ENCODE measurements at places on chromosomes 6 and 20.

GRCh38 chr6:11292091-11292490 is 59.6 kb upstream of the NEDD9 start:
- no peak for DNase-seq

DNA sequence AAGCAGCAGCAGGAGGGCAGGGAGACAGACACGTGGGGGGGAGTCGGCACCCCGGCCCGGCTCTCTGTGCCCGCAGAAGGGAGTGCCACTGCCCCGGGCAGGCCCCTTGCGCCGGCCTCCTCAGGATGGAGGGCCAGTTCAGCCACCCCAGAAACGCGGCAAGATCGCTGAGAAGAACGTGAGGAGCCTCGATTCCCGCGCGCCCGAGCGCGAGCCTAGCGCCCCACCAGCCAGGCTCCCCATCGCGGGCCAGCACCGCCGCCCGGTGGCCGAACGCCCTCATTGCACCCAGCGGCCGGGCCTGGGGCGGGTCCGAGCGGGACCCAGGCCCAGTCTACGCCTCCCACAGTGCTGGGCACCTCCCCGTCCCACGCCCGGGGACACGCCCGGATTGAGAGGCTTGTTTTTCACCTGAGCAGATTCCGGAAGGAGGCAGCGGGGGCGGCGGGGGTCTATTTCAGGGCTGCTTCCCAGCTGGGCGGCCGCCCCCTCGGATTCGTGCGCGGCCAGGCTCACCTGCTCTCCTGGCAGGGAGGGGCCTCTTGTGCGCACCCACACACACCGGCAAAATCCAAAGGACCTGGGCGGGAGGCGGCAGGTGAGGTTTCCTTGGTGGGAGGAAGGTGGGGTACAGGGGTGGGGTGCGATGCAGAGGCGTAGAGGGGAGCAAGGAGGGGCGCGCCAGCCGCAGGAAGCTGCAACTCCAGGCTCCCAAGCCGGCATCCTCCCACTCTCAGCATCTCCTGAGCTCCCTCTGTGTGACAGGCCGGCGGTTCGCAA is 9.0 kb upstream of the GRM4 start:
- DNase-seq = no peak

GRCh38 chr20:5674176-5674660 is 76.0 kb upstream of the SHLD1 start:
- no peak for DNase-seq

GRCh38 chr6:3656076-3656475 is 95.4 kb downstream of the PXDC1 start:
- DNase-seq = no peak

DNA sequence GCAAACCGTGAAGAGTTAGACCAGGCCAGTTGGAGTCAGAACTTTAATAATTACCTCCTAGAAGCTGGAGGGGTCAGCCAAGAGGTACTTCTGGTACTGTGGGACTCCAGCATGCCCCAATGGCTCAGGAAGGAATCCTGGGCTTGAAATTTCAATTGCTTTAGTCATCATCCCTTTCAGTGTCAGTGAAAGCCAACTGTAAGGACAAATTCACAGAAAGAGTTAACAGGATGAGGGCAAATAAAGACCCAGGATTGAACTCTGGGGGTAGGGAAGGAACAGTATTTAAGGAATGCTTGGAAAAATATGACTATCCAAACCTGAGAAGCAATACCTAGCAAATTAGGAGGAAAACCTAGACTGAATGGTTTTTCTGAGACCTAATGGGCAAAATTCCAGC is 735.1 kb upstream of the MARCKS start:
- DNase-seq = no peak

DNA sequence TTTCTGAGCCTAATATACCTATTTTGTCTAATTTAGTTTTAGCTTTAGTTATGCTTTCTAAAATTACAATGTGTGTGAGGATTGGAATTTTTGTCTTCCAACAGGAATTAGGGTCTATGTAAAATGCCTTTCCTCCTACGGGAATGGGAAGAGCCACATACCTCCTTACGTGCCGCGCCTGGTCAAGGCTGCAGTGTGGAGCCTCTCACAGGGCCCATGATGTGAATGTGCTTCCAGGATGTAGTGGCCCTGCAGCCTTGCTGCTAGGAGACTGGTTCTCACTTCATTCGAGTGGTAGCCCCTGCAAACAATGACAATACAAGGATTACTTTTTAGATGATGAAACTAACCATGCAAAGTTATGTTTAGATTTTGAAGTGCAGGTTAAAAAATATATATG is 110.2 kb downstream of the SOBP start:
- DNase-seq = no peak

DNA sequence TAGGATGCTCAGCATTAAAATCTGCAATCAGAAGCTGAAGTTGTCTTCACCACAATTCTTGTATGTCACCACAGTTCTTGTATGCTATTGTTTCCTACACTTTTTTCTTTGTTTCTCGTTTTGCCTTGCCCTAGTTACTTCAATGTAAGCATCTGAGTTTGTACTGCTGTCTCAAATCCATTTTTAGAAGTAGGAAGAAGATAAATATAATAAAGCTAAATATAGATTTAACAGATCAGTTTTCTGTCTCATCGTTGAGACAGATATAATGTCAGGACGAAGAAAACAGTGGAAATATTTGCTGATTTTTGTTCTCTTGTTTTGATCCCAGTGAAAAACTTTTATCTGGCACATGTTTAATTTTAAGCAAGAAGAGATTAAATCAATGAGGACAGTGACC is 318.0 kb downstream of the QKI start:
- no peak for DNase-seq

GRCh38 chr6:7769702-7770101 is 43.8 kb downstream of the BMP6 start:
- no peak for DNase-seq

DNA sequence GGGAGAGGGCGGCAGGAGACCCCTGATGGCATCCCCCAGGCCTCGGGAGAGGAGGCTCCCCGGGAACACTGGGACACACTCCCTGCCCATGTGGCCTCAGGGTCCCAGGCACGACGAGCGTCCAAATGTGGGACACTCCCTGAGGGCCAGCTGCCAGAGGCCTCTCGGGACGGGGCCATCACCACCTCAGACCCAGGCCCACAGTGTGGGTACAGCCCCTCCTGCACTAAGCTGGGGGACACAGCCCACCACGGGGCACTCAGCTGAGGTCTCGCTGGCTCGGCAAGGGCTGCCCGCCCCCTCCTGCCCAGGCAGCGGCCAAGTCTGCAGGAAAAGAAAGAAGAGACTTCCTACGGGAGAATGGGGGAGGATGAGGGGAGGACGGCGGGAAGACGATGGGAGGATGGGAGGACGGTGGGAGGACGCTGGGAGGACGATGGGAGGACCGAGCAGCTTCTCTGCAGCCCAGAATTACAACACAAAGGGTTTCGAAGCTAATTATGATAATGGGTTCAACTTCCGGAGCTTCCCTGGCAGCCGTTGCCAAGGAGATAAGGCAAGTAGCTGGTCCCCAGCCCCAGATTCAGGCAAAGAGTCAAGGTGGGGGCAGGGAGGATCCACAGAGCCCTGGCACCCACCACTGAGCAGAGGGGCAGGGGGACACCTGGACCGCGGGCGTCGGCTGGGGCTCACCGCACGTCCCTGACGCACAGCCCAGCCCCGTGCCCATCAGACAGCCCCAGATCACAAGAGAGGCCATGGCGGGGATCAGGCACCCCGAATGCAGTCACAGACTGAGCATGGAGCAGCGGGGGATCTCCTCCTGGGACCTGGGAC is 17.5 kb downstream of the KCNQ2 start:
- DNase-seq = no peak

- no peak for DNase-seq
These were observed 11.5 kb upstream of the MUC22 start for GRCh38 chr6:30998785-30999184.

GRCh38 chr20:35718972-35719635 is 19.9 kb downstream of the ROMO1 start:
- no peak for DNase-seq

- DNase-seq = no peak
These were observed 422.6 kb downstream of the QKI start for GRCh38 chr6:163836876-163837690.

GRCh38 chr6:148287623-148288333 is 54.9 kb upstream of the SASH1 start:
- DNase-seq = no peak

GRCh38 chr6:11918739-11919605 is 93.1 kb upstream of the HIVEP1 start:
- DNase-seq = no peak

DNA sequence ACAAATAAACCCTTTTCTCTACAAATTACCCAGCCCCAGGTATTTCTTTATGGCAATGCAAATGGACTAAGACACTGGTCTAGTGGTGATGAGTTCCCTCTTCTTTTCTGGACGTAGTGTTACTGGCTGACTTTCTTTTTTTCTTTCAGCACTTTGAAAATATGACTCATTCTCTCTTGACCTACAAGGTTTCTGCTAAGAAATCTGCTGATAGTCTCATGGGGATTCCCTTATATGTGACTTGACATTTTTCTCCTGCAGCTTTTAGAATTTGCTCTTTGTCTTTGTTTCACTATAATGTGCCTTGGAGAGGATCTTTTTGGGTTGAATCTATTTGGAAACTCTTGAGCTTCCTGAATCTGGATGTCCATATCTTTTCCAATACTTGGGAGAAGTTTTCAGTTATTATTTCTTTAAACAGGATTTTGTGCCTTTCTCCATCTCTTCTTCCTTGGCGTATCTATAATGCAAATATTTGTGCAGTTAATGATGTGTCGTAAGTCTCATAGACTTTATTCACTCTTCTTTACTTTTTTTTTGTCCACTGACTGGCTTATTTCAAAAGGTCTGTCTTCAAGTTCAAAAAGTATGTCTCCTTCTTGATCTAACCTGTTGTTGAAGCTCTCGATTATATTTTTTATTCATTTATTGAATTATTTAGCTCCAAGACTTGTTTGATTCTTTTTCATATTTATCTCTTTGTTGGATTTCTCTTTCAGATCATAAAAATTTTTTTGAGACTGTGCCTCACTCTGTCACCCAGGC is 42.2 kb upstream of the TPD52L1 start:
- DNase-seq = no peak

GRCh38 chr6:95420792-95421191 is 156.5 kb upstream of the MANEA start:
- no peak for DNase-seq

GRCh38 chr6:24940311-24940917 is 4.7 kb upstream of the RIPOR2 start:
- no peak for DNase-seq

DNA sequence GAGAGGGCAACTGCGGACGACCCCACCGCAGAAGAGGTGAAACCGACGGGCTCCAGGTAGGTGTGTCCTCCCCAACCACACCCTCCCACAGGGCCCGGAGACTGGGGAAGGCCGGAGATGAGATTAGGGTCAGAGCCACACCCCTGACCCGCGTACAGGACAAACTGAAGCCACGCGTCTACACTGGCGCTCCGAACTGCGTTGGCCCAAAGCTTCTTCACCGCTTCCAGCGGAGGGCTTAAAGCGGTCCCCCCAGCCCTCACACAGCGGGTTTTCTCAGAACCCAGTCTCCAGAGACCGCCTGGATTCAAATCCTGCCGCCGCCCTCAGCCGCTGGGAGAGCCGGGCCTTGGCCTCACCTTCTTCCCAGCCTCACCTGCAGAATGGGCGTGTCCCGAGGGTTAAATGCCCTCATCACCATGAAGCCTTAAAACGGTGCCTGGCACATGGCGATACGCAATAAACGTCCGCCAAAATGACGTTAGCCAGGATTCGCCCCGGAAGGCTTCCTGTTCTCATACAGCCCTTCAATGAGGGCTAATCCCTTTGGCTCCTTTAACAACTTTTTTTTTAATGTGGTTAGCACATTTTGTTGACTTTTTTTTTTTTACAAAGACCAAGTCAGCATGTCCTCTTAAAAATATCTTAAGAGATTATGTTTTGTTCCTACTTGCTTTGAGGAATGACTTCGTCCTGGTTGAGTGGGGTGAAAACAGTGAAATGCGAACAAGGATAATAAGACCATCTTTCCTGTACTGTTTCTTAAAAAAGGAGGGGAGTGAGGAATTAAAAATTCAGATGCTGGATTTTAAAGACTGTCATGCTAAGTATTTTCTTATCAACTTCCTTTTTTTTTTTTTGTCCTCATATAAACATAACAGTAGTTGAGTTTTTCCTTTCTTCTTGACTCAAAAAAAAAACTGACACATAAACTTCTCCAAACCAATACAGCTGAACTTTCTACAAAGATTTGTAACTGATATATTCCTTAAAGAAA is 15.1 kb upstream of the ZNF217 start:
- DNase-seq = no peak

GRCh38 chr6:60991427-60992028 is 1294.5 kb downstream of the KHDRBS2 start:
- DNase-seq = no peak

GRCh38 chr20:42098418-42098817 is 480.2 kb upstream of the CHD6 start:
- no peak for DNase-seq

- DNase-seq = peak; percentile 72
These were observed 764 bp upstream of the SNAP25 start for GRCh38 chr20:10217721-10218410.

GRCh38 chr20:21096321-21097043 is 9.7 kb downstream of the LINC00237 start:
- DNase-seq = no peak

GRCh38 chr6:152184917-152185574 is 377.6 kb downstream of the ESR1 start:
- DNase-seq = no peak

DNA sequence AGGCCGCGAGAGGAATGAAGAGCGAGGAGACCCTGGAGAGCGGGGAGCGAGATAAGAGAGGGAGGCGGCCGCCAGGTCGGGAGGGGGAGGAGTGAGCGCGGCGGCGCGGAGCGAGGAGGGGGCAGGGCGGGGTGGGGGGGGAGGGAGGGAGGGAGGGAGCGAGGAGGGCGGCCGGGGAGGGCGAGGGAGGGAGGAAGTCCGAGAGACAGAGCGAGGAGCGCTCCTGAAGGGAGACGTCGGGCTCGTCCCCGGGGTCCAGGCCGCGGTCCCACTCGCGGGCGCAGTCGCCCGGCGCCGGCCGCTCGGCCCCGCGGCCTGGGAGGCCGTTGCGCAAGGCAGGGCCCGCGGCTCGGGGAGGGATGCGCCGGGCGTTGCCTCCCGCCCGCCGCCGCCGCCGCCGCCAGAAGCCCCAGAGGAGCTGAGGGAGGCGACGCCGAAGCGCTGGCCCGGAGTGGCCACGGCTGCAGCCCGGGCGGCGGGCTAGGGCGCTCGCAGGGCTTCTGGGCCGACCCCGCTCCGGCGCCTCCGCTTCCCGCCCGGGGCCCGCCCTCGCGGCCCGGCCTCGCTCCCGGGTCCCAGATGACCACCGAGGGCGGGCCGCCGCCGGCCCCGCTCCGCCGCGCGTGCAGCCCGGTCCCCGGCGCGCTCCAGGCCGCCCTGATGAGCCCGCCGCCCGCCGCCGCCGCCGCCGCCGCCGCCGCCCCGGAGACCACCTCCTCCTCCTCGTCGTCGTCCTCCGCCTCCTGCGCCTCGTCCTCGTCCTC is at the start of gene FOXF2:
TSS of gene FOXF2 (plus strand) at position 208 of the 764 bp plus-strand sequence. CDS start at position 580, 372 bp downstream.
- no peak for DNase-seq

GRCh38 chr6:143529095-143529494 is 17.6 kb upstream of the FUCA2 start:
- no peak for DNase-seq

- peak; percentile 93 for DNase-seq
These were observed 224.8 kb upstream of the MAP3K7 start for GRCh38 chr6:90811596-90812226.

GRCh38 chr6:117076076-117076475 is 189.3 kb upstream of the VGLL2 start:
- DNase-seq = no peak

Data from DMS79 (cell line).